Activated T-helper 1 cell treated with anti-CD3 and anti-CD28 coated beads, Interleukin-2, amount 50 U/mL, for 16 hours (primary cell): ENCODE measurements at places on chromosomes 12 and 14.

DNA sequence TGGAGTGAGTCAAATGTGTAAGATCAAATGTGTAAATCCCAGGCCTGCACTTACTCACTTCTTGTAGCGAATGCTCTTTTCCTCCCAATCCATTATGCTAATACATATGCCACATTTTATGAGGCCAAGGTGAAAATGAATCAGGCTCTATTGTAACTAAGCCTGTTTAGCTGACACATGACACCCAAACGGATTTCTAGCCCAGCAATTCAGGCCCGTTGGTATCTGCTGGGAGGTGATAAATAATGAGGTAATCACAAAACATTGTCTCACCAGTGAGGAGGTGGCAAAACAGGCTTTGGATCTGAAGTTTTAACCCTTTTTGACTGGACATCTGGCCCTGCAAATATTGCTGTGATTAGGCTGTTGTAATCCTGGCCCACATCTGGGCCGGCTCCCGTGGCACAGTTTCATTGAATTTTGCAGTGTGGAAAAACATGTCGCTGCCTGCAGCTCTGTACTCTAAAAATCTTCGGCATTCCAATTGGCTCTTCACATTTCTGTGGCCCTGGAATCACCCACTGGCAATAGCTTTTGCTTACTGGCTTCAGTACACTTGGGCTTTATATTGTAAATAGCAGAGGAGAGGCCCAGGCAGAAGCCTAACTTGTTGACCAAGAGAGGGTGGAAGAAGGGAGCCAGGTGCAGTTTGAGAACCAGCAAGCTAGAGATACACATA, 106.1 kb downstream of the PAX9 start:
- DNase-seq = no peak

- DNase-seq = no peak
Observed at GRCh38 chr12:30989754-30990153, 63.2 kb downstream of the TSPAN11 start.

DNA sequence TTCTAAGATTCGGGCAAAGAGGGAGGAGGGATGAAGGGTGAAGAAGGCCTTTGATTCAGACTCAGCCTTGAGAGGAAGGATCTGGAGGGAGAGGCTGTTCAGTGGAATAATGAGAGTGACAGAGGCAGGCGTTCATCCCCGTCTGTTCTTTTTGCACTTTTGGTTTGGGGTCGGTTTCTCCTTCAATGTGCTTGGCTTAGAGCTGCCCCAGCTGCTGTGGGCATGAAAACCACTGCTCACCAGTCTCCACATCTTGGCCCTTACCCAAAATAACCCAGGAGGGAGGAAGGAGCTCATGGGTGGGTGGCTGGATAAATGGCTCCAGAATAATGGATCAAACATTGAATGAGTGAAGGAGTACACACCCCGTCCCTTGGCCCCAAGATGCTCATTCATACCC, 261.7 kb upstream of the FKBP4 start:
- DNase-seq = no peak

DNA sequence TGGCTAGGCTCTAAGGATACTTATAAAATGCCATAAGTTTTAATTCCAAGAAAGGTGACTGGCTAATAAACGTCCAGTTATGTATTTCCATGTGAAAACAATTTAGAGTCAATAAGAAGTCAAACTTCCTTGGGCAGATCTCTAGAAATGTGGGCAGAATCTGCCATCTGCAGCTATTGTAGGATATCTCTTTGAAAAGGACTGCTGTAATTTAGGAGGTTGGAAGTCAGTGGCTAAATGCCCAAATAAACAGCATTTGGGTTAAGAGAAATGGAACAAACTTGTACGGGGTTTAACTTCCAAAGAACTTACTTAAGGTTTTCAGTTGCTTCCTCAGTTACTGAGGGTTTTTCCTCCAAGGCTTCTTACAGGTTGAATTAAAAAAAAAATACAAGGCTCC, 121.6 kb downstream of the FIGNL2 start:
- no peak for DNase-seq

GRCh38 chr14:23863836-23864235, 89.7 kb upstream of the DHRS4 start:
- DNase-seq = no peak

GRCh38 chr12:3896356-3896755, 23.2 kb upstream of the PARP11 start:
- no peak for DNase-seq

DNA sequence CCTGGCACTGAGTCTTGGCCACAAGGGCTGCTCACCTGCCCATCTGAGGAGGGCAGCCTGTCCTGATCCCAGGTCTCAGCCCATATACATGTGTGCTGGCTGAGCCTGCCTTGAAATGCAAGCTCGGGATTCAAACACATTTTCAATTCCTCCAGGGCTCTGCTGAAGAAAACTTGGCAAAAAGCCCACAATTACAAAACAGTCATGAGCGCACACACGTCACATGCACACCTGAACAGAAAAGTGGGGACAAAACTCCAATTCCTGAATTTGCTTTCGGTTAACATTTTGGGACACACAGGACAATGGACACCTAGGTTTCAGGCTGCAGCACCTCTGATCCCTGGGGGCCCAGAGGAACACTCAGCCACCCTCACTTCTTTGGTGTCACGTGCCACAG, 113.9 kb downstream of the RBM19 start:
- no peak for DNase-seq

GRCh38 chr12:26869104-26869494, 36.1 kb upstream of the ITPR2 start:
- DNase-seq = no peak

DNA sequence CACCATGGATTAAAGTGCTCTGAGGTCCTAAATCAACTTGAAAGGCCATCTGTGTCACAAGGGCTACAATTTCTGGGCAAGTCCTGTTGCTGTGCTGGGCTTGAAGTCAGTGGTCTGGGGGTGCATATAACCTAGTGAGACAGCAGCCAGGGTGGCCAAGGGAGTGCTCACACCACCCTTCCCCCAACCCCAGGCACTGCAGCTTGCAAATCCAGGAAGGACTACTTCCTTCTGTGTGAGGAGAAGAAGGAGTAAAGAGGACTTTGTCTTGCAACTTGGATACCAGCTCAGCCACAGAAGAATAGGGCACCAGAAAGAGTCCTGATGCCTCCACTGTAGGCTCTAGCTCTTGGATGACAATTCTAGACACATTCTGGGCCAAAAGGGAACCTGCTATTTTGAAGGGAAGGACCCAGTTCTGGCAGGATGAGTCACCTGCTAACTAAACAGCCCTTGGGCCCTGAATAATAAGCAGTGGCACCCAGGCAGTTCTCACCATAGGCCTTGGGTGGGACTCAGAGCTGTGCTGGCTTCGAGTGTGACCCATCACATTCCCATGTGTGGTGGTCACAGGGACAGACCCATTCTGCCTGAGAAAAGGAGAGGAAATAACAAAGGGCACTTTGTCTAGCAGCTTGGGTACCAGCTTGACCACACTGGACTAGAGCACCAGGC, 32.6 kb upstream of the DHRS7 start:
- no peak for DNase-seq

GRCh38 chr12:58917699-58918468, 2.4 kb downstream of the LRIG3 start:
- no peak for DNase-seq
